ENCODE measurements at places on chromosomes 2 and 18. TPM values are rescaled to one million over a fixed set of nuclear protein-coding genes. Genes with fewer than 3 reads are reported as not detected.

Gene ATG4B
- 64.3 TPM for total RNA-seq

GRCh38 chr2:46495231-46496030 lies 16.1 kb downstream of the TMEM247 start:
- no peak for DNase-seq
- H3K27me3 ChIP-seq: no peaks in the 10 kb centered on the region
- peaks cover 4% of the 10 kb centered on the region for H3K4me1 ChIP-seq
- H3K36me3 ChIP-seq: no peaks in the 10 kb centered on the region
- H3K4me3 ChIP-seq: no peak overlapping the region

Gene RESP18
- not detected for total RNA-seq

Gene RGPD3
- not detected for total RNA-seq

All from left lung (tissue), 14 donors.